ENCODE measurements at places on chromosomes 3 and 15.

DNA sequence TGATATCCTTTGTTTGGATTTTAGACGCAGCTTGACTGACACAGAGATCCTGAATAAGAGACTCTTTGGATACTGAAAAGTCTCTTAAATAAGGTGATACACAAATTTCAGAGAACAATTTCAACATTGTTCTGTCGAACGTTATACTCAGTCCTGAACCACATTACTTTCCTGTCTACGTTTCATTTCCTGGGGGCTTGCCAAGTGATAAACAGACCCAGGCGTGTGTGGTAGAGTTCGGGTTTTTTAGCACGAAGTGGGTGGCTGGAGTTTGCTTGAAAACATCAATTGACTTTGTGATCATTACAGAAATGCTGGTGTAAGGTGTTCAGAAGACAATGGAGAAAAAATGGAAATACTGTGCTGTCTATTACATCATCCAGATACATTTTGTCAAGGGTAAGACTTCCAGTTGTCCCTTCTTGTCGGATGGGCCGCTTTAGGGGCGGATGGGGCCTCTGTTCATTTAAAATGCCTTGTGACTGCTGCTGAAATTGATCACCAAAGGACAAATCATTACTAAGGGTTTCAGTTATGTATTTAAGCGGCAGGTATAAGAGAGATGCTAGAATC is at the start of gene CD96:
TSS of gene CD96 (plus strand) at position 287 of the 573 bp plus-strand sequence. CDS start at position 339, 52 bp downstream.
- peak; percentile 70 for DNase-seq

GRCh38 chr3:125582707-125583106 is 12.6 kb downstream of the OSBPL11 start:
- no peak for DNase-seq

- DNase-seq, result no peak
These were observed 246.7 kb downstream of the LPP start for GRCh38 chr3:188400494-188401243.

GRCh38 chr3:81003008-81003645 is 758.3 kb downstream of the GBE1 start:
- DNase-seq, result no peak

DNA sequence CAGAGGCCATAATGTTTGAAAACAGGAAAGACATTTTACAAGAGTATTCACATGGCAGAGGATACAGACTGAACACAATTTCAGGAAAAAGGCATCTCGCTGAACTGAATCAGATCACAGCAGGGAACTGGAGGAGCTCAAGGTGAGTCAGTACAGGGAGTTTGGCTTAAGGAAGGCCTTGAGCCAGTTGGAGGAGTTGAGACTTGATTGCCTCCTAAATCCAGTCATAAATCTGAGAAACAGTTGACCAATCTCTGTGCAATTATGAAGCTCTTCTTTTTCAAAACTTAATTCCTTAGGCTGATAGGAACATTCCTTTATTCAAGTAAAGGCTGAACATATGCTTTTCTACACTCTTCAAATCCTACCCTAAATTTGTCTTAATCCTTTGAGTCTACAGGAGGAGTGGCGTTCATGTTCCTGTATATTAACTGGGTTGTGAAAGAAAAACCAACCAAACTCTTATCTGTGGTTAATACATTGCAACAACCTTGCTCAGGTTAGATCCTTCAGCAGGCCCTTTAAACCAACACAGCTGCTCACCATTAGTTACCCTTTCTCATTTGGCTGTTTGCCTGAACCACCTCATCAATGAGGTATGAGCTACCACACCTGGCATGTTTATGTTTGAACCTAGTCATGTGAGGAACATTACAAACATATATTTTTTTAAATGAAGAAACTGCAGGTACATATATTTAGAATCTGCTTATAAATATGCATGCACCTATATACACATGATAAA is 404.1 kb upstream of the ATP11B start:
- DNase-seq, result no peak

DNA sequence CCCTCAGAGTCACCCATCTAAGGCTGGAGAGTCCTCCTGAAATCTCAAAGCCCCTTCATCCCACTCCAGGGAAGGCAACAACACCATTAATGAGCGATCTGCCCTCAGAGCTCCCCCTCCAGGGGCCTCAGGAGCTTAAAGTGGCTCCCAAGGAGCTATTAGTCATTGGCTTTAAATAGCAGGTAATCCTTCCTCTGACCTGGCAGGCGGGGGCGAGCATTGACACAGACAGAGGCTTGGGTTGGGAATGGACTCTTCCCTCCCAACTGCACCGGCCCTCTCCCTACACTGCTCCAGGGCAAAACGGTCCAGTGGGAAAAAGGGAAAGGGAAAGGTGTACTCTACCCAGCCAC is 1.4 kb downstream of the MFGE8 start:
- no peak for DNase-seq

GRCh38 chr3:73399106-73399505 is 225.6 kb downstream of the PDZRN3 start:
- DNase-seq, result no peak

DNA sequence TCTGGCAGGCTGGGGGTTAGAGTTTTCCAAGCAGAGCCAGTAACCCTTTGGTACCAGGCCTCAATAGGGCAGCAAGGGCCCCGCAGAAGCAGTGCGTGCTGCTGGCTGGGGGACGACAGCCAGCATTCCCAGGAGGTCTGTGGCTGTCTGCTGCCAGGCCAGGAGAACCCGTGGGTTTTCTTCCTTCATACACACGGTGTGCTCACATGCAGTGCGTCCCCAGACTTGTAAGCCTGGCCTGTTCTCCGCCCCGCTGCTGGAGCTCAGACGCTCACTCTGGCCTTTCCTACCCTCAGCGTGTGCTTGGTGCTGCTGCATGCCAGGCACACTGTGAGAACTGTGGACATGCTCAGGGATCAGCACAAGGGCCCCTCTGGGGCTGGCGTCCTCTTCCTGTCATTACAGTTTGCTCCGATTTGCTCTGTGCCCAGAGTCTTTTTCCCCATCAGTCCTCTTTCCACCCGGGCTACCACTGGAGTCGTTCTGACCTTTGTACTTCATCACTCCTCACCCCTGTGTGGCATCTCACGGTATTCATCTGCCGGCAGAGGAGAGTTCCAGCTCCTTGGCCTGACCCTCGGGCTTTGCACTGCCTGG is 149.5 kb downstream of the DNAJB8 start:
- DNase-seq, result no peak

DNA sequence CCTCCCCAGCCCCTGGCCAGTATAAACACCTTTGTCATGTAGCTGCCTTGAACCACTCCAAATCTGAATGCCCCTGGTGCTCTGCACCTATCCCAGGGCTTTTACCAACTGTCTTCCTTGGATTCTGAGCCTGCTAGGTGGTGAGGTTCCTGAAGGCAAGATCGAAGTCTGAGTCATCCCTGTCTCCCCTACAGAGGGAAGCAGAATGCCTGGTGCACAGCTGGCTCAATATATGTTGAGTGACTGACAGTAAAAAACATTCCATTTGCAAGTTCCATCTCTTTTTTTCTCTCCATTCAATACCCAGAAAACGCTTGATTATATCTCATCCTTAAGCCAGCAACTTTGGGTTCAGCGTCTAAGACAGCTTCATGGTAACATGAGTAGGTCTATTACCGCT is 24.7 kb downstream of the SLC24A1 start:
- DNase-seq, result no peak

- DNase-seq, result no peak
These were observed 26.3 kb downstream of the LINGO1 start for GRCh38 chr15:77606142-77607034.

GRCh38 chr3:153394017-153394416 is 232.0 kb downstream of the RAP2B start:
- no peak for DNase-seq

DNA sequence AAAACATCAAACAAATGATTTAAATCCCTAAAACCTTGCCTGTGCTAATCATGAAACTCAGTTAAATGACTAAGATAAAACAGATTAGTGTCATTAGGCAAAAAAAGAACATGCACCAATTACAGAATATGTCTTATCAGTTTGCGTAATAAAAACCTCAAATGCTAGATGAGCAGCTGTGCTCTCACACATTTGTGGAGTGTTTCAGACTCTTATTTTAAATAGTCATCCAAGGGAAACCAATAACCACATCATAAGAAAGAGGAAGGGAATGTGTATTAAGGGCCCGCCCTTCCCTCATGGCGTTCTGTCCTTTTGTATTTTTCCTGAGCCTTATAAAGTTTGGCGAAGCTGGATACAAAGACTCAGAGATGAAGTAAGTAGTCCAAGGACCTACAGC is 6.6 kb downstream of the SAMMSON start:
- DNase-seq, result no peak

DNA sequence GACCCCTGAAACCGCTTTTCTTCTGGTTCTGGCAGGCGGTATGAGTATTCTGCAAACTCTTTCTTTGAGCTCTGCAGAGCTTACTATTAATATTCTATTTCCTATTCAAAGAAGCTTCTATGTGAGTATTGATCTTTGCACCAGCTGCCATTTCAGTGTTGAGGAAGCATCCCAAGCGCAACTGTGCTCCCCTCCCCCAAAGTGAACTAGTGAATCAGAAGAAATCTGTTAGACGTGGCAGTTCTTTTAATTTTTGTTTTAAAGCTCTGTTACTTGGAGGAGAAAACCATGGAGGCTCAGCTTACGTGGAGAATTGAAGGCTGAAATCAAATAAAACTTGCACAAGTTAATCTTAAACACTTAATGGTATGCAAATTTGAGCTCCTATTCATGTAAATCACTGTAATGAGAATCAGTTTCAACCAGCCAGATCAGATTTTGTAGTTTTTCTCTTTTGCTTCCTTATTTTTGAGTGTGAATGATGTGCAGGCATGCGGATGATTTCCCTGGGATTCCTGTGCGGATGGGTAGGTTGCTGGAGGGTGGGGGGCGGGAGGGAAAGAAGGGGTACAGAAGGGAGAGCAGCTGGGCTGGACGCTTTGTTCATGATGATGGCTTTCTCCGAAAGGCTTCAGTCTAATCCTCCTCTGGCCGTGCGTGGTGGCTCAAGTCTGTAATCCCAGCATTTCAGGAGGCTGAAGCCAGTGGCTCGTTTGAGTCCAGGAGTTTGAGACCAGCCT is 16.1 kb upstream of the AGBL1 start:
- no peak for DNase-seq

- no peak for DNase-seq
These were observed 12.9 kb downstream of the SLCO3A1 start for GRCh38 chr15:91866371-91866905.

DNA sequence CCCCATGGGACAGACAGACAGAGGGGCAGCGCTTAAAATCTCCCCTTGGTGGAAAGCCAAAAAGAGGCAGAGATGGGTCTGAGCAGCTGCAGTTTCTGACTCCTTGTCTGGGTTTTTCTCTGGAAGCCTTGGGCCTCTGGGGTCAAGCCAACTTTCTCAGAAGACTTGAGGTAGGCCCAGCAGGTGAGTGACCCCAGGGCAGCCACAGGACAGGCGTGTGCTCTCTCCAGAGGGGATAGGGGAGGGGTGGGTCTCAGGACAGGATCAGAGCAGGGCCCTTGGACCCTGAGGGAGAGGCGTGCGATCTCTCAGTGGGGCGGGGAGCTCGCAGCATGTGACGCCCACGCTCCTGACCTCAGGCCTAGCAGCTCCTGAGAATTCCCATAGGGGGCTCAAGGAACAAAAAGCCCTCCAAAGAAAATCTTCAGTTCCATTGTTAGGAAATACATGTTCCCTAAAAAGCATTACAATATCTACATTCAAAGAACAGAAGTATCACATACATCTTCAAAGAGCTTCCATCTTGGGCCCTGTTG is 34.6 kb upstream of the DUSP7 start:
- DNase-seq, result no peak
